DMS53 (cell line): ENCODE measurements at places on chromosomes 12 and 14.

DNA sequence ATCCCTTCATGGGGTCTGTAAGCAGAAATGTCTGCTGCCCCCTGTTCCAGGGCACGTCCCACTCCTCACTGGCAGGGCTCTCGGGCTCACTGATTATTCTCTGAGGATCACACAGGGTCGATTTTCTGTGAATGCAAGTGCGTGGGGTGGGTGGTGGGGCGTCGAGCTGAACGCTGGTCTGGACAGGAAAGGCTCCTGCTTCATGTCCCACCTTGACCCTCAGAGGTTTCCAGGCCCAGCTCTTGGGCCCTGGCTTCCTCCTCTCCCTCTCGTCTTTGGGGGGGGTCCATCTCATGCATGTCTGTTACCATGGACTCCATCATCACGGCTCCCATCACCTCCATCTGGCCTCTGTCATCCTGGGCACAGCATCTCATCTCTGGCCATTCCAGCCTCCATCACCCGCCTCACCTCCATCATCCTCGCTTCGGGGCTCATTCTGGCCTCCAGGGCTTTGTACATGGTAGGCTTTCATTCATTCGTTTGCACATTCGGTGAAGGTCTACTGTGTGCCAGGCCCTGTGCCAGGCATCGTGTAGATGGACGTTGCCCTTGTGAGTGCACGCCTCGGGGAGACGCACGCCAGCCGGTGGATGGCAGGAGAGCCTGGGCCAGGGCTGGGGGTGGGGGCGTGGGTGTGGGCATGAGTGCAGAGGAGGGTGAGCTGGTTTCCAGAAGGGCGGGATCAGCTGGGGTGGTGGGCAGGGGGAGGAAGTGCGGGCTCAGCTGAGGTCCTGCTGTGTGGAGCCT is 34.7 kb downstream of the RTL1 start:
- DNase-seq = no peak

- DNase-seq = peak; percentile 9
These were observed 1.4 kb downstream of the KRT2 start for GRCh38 chr12:52650520-52651081.

DNA sequence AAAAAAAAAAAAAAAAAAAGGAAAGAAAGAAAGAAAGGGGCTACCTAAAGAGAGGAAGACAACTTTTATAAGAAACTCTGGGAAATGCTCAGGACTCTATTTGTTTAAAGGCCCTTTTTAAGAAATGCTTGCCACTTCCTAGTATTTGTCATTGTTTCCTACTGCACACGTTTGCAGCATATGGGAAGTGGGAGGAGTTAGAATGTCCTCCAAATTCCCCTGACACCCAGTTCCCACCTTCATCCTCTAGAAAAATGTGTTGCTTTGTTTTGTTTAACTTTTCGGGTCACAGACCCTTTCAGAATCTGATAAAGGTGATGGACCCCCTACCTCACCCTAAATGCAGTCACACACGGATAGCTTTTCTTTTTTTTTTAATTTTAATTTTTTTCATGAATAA is 40.8 kb downstream of the NINJ2 start:
- DNase-seq = no peak

- no peak for DNase-seq
These were observed 320.5 kb downstream of the VRK1 start for GRCh38 chr14:97117693-97118092.

DNA sequence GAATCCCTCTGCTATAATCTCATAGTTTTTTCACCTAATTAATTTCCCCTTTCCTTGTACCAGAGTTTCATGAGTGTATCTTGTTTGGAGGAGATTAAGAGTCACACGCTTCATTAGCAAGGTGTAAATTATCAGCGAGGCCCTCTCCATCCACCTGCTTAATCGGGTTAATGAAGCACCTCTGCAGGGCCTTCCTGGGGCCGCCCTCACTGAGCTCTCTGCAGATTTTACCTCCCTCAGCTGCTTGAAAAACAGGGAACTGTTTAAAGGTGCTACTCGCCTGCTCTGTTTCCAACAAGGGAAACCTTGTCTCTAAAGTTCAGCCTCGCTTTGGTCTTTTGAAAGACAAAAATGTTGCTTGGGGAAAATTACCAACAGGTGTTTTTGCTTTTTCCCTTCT is 35.8 kb downstream of the OTX2 start:
- DNase-seq = no peak

DNA sequence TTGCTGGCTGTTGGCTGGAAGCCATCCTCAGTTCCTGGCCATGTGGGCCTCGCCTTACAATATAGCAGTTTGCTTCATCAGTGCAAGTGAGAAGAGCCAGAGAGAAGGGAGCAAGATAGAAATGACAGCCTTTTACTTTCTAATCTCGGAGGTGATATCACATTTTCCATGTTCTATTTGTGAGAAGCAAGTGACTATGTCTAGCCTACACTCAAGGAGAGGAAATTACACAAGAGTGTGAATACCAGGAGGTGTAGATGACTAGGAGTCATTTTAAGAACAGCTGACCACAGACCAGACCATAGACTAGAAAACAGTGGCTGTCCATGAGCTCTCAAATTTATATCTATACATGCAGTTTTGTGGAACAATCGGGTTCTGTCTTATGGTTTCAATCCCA is 163.0 kb upstream of the NRXN3 start:
- DNase-seq = no peak

- DNase-seq = peak; percentile 41
These were observed 675 bp downstream of the NEDD8 start for GRCh38 chr14:24231263-24232120.

GRCh38 chr12:126210026-126210425 is 1144.8 kb downstream of the AACS start:
- no peak for DNase-seq

DNA sequence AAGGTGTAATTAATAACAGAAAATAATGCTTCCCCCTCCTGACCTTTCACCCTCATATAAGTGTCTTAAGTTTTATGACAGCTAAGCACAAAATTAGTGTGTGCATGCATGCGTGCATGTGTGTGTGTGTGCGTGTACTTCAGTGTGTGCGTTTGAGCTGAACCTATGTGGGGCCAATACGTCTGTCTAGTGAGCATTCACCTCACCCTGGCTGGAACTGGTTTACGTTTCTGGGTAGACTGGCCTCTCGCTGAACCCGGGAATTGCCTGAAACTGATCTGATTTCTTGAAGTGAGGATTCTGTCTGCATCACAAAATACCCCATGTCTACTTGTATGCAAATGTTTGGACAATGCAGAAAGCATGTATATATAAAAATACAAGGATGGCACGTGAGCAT is 68.2 kb upstream of the TBX3 start:
- no peak for DNase-seq

DNA sequence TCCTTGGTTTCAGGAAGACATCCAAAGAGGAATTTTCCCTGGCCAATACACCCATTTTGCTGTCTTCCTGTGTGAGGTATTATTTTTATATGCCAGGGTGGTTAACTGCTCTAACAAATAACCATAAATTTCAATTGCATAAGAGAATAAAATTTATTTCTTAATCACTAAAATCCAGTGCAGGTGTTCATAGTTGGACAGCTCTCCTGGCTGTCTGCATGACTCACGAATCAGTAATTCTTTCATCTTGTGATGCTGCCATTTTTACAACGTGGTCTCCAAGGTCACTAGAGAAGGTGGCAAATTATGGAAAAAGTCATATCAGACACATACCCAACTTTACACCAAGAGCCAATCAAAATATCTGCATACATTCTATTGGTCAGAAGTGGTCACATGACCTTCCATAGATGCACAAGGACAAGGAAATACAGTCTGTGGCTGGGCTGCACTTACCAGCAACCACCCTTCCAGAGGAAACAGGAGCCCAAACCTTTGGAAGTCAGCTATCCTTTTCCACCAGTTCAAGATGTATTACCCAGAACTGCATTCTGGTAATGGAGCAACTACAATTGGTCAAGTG is 193.5 kb upstream of the PLEKHG7 start:
- no peak for DNase-seq

- no peak for DNase-seq
These were observed 9.8 kb downstream of the SERPINA5 start for GRCh38 chr14:94591073-94591472.

DNA sequence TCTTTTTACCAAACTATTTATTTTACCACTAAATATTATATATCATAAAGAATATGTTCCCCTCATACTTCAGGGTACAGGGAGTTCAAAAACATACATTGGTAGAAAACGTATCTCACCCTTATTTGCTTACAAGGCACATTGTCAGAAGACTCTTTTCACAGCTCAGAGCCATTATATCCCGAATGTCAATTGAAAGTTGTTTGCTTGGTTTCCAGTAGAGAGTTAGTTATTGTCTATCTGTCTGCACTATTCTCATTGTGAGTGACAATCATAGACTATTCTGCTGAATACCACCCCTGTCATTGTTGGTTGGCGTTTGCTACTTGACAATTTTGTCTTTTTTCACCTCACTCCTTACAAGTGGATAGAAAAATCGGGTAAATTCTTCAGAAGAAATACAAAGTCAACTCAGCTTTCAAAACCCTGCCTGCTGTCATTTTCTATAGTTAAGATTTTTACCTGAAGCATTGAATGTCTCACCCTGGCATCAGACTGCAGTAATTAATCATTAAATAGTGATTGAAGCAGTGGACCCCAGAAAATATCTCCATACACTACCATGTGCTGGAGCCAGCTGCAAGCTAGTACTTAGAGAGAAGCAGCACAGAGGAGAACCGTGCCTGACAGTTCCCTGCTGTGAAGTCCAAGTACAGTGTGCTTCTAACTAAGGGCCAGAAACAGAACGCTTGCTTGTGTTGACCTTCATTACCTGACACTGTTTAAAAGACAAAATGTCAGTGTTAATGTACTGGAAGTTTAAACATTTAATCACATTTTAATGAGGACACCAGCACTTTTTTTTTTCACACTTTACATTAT is 510.6 kb downstream of the RERGL start:
- DNase-seq = peak; percentile 22

- no peak for DNase-seq
These were observed 15.9 kb downstream of the MED13L start for GRCh38 chr12:116261525-116262100.

DNA sequence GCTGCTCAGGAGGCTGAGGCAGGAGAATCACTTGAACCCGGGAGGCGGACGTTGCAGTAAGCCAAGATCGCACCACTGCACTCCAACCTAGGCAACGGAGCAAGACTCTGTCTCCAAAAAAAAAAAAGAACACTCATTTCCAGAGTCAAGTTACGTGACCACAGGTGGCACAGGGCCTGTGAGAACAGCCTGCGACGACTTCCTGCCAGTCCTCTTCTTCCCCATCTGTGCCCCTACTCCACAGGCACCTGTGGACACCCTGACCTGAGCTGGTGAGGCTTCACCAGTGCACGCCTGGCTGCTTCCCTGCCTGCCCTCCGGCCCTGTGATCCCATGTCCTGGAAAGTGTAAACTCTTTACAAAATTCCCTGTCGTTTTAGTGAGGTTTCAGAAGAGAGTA is 77.7 kb downstream of the PPP2R5C start:
- DNase-seq = no peak

DNA sequence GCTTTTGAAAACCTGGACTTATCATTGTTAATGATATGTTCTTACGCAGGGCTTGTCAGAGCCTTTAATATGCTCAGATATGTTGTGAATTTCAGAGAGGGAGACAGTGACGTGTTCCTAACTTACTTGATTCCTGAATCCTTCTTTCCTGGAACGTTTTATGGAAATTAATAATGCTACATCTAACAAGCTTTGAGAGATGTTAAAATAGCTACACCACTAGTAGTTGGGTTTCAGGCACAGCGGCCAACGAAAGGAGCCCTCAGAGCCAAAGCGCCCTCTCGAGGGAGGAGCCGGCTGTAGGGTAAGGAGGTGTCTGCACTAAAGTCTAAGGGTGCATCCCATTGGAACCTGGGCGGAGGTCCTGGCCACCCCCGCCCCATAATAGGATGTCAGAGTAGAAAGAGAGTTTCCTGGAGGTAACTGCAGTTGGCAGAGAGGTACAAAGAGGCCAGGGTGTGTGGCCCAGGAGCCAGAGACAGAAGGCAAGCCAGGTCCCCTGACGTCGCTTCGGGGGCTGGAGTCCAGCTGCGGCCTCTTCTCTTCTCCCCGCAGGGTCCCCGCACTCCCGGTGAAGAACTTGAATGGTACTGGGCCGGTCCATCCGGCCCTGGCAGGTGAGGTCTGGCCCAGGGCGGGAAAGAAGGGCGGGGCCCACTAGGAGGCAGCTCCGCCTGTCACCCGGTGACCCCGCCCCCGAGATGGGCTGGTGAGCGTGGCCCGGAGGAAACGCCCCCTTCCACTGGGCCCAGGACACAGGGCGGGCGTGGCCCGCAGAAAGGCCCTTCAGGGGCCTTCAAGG is 36.3 kb downstream of the DTX1 start:
- DNase-seq = peak; percentile 78
